ENCODE measurements at places on chromosomes 3 and 15. TPM values are rescaled to one million over a fixed set of nuclear protein-coding genes. Genes with fewer than 3 reads are reported as not detected.

NUP210 gene
- not detected for total RNA-seq

TRAIP gene
- total RNA-seq = 13.9 TPM

RLBP1 gene
- total RNA-seq = not detected

GRCh38 chr3:116483135-116483534 lies 37.8 kb upstream of the LSAMP start:
- DNase-seq = no peak

GRCh38 chr3:11555881-11556633 lies 87.7 kb downstream of the VGLL4 start:
- no peak for DNase-seq

DNA sequence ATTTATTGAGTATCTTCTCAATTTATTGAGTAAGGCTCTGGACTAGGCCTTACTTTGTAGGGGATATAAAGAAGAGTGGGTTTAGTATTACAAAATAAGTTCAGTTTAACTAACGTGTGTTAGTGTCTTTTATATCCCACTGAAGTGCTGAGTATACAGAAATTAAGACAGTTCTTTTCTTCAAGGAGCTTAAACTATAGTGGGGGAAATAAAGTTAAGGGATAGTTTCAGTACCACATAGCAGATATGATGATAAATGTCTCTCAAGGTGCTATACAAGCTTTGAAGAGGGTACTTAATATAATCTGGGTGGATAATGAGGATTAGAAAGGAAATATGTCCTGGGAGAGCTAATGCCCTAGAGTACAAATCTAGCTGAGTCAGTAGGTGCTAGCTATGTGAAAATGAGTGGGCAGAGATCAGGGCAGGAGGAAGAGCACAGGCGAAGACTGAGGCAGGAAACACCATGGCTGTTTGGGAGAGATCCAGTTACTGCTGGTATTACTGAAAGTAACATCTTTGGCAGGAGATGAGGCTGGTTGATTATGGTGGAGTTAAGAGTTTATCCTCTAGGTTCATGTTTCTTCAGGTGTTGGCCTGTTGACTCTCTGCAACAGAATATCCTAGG lies 46.0 kb downstream of the TEX9 start:
- peak; percentile 7 for DNase-seq

DNA sequence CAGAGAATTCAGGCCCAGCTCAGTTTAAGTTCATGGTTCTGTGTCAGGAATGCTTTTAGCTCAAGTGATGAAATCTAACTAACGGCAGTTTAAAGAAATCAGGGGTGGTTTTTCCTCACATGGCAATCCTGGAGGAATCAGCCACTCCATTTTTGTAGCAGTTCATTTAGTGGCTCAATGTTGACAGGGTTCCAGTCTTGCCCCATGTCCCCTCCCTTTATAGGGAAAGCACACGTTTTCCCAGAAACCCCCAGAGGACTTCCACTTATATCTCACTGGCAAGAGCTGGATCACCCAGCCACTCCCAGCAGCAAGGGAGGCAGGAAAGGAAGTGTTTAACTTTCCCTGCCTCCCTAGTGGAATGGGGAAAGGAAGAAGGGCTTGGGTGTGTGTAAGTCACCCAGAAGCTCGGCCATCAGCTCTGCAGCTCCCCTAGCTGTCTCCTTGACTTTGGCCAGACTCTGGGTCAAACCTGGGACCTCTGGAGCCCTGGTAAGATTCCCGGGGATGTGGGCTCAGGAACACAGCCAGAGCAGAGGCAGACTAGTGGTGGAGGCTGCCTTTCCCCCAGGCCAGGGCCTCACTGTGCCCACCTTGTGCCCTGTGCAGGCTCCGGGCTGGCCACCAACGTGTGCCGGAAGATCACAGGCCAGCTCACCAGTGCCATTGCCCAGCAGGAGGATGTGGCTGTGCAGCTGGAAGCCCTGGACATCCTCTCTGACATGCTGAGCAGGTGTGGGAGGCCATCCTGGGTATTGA lies 11.3 kb downstream of the CAND2 start:
- no peak for DNase-seq

DNA sequence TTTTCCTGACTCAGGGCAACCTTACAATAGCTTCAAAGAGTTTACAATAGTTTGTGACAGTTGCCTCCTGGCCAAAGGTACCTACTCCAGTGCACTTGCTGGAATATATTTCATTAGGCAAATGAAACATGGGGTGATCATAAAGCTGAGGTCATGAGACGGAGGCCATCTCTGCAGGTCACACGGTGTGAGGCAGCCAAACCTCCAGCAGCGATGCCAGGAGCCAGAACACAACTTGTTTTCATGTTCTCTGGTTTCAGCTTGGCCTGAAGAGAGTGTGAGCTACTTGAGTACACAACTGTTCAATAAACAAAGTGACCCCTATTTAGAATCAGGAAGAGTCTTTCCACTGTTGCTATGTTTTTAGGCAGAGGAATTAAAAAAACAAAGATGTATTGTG lies 42.7 kb upstream of the PYGO1 start:
- no peak for DNase-seq

CPA3 gene
- total RNA-seq = not detected

- no peak for DNase-seq
Observed at GRCh38 chr15:35019404-35020327, 31.6 kb upstream of the ZNF770 start.

GABRB3 gene
- 0.60 TPM for total RNA-seq

SAXO2 gene
- 1.2 TPM for total RNA-seq

TRH gene
- not detected for total RNA-seq

DNA sequence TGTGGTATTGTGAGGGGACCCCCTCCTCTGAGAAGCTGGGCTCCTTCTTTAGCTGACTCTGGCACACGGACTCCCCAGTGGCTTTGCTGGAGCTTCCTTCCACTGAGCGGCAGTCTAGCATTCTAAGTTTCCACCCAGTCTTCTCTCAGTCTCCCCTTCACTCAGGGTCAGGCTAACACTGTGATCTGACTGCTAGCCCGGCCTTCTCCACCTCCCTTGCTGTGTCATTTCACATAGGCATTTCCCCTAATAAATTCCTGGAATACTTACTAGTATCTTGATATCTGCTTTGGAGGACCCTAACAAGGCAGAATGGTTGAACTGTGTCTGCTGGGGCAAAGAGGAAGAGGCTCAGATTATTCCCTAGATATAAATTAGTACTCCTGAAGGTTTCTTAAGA lies 106.2 kb upstream of the THBS1 start:
- no peak for DNase-seq

FAM240A gene
- not detected for total RNA-seq

DNA sequence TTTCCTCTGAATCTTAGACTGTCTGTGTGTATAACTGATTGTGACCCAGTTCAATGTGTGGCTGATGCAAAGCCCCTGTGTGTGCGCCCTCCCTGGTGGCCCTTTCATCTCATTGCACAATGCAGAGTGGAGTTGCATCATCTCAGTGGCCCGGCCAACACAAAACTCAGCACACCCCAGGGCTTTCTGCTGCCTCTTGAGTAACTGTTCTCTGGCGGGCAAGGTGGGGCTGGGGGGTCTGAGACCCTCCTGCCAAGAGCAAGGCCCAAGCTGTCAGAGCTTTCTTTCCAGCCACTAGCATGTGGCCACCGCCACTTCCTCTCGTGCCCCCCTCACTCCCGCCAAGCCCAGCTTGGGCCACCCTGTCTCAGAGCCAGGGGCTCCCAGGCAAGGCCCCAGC lies 80.7 kb upstream of the ALDH1L1 start:
- DNase-seq = no peak
